ENCODE measurements at places on chromosomes 7 and 10. TPM values are rescaled to one million over a fixed set of nuclear protein-coding genes. Genes with fewer than 3 reads are reported as not detected.

GFRA1 gene
- not detected for total RNA-seq

GRCh38 chr10:119355930-119356329 lies 148.6 kb downstream of the GRK5 start:
- peaks cover 46% of the 10 kb centered on the region for H3K36me3 ChIP-seq
- no peak for DNase-seq
- no peaks in the 10 kb centered on the region for H3K27me3 ChIP-seq
- no peak overlapping the region for H3K27ac ChIP-seq
- H3K4me3 ChIP-seq = no peak overlapping the region
- H3K4me1 ChIP-seq = peaks cover 10% of the 10 kb centered on the region

DNA sequence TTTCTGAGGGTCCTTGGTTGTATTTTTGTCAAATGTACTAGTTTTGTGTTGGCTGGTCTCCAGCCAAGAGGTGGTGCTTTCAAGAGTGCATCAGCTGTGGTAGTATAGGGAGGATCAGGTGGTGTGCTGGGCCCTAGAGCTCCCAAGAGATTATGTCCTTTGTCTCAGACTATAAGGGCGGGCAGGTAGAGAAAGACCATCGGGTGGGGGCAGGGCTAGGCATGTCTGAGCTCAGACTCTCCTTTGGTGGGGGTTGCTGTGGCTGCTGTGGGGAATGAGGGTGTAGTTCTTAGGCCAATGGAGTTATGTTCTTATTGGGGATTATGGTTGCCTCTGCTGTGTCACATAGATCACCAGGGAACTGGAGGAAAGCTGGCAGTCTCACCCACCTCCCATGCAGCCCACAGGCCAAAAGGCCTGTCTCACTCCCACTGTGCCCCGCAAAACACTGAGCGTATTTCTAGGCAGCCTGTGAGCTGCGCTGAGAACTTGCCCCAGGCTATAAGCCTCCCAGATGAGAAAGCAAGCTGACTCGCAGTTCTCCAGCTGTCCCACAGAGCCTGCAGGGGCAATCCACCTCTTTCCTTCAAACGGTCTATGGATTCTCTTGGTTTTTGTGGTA lies 1066.7 kb downstream of the GRM8 start:
- DNase-seq = no peak
- H3K4me1 ChIP-seq = no peaks in the 10 kb centered on the region
- no peak overlapping the region for H3K27ac ChIP-seq
- no peaks in the 10 kb centered on the region for H3K36me3 ChIP-seq
- no peak overlapping the region for H3K4me3 ChIP-seq

PRR15 gene
- not detected for total RNA-seq

DEPP1 gene
- total RNA-seq = not detected

- no peaks in the 10 kb centered on the region for H3K36me3 ChIP-seq
- no peak for DNase-seq
- H3K27me3 ChIP-seq = peaks cover 29% of the 10 kb centered on the region
These were observed 5.5 kb downstream of the SGCE start for GRCh38 chr7:94650147-94651051.

SP8 gene
- total RNA-seq = not detected

NKX1-2 gene
- not detected for total RNA-seq

C10orf53 gene
- total RNA-seq = not detected

Measured in activated CD8-positive, alpha-beta T cell treated with anti-CD3 and anti-CD28 coated beads, Interleukin-2, amount 10 ng/mL, durations not matched to agents 7 days and 5 days (primary cell).